GM12865 (cell line): ENCODE measurements at places on chromosomes 12 and 14.

GRCh38 chr14:85702997-85703396 is 173.1 kb downstream of the FLRT2 start:
- DNase-seq = no peak

DNA sequence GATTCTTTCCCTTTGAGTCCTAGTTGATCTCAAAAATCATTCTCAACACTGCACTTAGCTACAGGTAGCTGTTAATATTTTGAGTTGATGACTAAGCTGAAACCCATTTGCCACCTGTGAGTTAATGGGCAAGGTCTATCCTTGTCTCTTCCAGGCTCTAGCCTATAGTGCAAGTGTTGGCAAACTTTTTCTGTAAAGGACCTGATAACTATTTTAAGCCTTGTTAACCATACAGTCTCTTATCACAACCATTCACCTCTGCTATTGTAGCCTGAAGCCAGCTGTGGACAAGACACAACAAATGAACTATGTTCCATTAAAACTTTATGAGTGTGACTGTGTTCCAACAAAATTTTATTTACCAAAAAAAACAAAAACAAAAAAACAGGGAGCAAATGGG is 19.4 kb downstream of the RAP1B start:
- DNase-seq = no peak

DNA sequence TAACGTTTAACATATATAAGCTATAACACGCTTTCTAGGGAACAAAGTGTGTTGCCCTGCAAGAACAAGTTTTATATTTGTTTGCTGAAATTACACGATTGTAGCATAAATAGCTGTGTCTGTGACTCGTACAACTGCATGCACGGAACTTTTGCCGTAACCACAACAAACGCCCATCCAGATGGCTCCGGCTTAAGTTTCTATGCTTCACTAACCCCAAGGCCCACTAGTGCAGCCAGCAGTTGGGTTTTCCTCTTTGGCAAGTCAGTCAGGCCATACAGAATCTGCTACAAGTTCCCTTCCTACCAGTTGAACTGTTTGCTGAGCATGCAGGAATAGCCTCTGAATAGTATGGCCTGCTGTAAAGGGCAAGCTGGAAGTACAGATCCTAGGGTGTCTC is 12.1 kb downstream of the CSRP2 start:
- peak; percentile 42 for DNase-seq

DNA sequence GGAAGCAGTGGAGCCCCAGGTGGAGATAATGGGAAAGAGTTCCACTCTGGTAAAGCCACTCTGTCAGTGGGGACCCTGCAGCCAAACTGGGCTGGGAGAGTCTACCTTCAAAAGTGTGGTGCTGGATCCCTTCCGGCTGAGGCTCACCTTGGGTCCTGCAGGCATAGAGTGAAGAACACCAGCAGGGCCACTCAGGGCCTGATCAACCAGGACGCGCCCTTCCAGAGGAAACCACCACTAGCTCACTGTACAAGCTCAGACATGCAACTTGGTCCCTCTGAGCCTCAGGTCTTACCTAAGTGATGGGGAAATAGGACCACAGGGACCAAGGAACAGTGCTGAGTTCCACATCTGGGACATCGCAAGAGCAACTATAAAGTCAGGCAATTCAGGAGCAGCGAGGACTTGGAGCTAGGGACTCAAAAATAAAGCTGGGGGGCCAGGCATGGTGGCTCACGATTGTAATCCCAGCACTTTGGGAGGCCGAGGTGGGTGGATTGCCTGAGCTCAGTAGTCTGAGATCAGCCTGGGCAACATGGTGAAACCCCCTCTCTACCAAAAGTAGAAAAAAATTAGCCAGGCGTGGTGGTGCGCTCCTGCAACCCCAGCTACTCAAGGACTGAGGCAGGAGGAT is 5.9 kb upstream of the PRPH start:
- no peak for DNase-seq

DNA sequence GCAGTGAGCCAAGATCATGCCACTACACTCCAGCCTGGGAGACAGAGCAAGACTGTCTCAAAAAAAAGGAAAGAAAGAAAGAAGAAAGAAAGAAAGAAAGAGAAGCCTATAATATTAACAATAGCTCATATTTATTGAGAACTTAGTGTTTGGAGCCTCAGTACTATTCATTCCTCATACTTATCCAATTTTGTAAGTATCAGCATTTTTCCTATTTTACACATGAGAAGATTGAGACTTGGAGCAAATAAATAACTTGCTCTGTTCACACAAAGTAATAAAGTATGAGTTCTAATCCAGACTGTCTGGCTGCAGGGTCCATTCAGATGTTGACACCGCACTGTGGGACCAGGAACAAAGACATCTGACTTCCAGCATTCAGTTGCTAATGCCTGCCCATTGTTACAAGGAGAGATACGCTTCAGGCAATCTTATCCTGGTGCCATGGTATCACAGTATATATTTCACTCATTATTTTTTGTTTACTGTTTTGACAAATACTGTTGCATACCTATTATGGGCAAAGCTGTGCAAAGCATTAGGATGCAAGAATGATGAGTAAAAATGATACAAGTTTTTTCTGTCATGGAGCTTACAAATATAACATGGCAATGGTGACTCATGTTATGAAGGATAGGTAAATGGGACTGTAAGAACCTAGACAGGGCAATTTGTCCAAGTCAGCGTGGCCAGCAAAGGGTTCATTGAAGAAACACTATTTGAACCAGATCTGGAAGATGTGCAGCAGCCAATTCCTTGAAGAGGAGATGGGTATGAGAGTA is 21.4 kb upstream of the TMTC2 start:
- no peak for DNase-seq
